ENCODE measurements at places on chromosomes 11 and 22. TPM values are rescaled to one million over a fixed set of nuclear protein-coding genes. Genes with fewer than 3 reads are reported as not detected.

- no peak overlapping the region for H3K4me3 ChIP-seq
- no peaks in the 10 kb centered on the region for H3K36me3 ChIP-seq
- peak overlapping the region; percentile 74 for H3K27ac ChIP-seq
- peak; percentile 78 for DNase-seq
- H3K27me3 ChIP-seq, result no peaks in the 10 kb centered on the region
These were observed 10.6 kb downstream of the TMEM184B start for GRCh38 chr22:38262051-38262795.

DNA sequence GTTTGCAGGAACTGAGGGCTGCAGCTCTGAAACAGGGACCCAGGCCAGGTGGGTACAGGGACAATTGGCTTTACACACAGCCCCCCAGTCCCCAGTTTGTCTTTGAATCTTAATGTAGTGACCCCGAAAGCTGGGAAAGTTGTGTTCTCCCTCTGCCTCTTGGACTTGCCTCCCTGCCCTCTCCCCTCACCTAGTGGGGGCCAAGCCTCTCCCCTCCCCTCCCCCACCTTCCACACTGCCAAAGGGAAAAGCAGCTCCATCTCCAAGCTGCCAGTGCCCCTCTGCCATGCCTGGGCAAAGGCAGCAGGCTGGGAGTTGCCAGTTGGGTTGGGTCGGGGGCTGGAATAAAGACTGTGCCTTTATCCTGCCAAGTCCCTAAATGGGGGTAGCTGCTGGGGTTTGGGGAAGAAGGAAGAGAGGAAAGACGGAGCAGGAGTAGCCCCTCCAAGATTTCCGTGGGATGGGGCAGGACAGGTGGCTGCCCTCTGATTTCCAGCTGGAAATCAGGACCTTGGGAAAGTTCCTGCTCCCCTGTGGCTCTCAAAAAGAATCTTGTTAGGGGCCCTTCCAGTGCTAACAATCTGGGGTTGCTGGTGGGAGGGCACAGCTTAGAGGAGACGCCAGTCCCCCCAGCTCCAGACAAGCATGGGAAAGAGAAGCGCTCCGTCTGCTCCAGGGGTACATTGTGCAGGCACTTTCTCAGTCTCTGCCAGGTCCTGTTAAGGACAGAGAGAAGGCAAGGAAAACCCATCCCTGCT, 2.8 kb upstream of the CLCF1 start:
- no peak for DNase-seq
- H3K27ac ChIP-seq, result no peak overlapping the region
- no peaks in the 10 kb centered on the region for H3K36me3 ChIP-seq
- H3K4me3 ChIP-seq, result no peak overlapping the region
- H3K4me1 ChIP-seq, result peaks cover 24% of the 10 kb centered on the region
- H3K27me3 ChIP-seq, result no peaks in the 10 kb centered on the region

DNA sequence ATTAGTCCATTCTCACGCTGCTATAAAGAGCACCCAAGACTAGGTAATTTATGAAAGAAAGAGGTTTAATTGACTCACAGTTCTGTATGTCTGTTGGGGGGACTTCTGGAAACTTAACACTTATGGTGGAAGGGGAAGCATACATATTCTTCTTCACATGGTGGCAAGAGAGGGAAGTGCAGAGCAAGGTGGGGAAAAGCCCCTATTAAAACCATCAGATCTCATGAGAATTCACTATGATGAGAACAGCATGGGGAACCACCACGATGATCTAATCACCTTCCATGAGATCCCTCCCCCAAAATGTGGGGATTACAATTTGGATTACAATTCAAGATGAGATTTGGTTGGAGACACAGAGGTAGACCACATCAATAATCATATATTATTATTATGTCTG, 25.7 kb downstream of the CEP57 start:
- no peak for DNase-seq
- H3K4me1 ChIP-seq, result no peaks in the 10 kb centered on the region
- no peaks in the 10 kb centered on the region for H3K27me3 ChIP-seq
- H3K36me3 ChIP-seq, result peaks cover 5% of the 10 kb centered on the region

DNA sequence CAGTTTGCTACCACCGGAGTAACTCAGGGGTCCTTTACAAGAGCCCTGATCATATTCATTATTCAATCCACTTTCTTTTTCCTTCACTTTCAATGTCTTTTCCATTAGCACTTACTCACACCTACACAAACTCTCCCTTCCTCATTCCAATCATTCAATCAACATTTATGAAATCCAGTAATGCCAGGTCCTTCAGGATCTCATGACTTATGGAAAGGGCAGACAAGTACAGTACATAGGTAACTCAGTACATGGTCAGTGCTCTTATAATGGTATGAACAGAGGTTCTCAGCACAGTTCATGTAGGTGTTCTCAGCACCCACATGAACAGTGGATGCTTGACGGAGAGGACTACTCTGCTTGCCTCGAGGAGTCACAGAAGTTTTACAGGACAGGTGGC, 106.6 kb downstream of the USP35 start:
- H3K4me1 ChIP-seq, result peaks cover 39% of the 10 kb centered on the region
- no peaks in the 10 kb centered on the region for H3K36me3 ChIP-seq
- DNase-seq, result no peak
- H3K27ac ChIP-seq, result no peak overlapping the region
- H3K27me3 ChIP-seq, result no peaks in the 10 kb centered on the region
- no peak overlapping the region for H3K4me3 ChIP-seq

DNA sequence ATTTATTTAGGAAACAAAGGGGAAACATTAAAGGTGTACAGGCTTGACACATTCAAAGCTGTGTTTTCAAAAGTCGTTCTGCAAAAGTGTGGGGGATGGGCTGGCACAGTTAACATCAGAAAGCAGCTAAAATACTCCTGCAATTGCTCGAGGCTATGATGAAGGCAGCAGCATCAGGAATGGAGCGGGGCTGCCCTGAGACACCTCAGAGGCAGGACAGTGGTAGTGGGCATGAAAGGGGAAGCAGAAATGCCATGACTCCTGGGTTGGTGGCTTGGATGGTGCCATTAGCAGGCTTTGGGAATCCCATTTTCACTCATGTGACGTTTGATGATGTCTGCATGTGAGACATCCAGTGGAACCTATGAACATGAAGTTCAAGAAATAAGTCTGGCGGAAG, 646 bp downstream of the NCAPD3 start:
- H3K4me3 ChIP-seq, result peak overlapping the region; percentile 92
- no peak overlapping the region for H3K27ac ChIP-seq
- no peak for DNase-seq
- H3K27me3 ChIP-seq, result no peaks in the 10 kb centered on the region
- H3K4me1 ChIP-seq, result peaks cover 22% of the 10 kb centered on the region
- H3K36me3 ChIP-seq, result peaks cover 19% of the 10 kb centered on the region

CCDC81 gene
- total RNA-seq, result 1.4 TPM

DNA sequence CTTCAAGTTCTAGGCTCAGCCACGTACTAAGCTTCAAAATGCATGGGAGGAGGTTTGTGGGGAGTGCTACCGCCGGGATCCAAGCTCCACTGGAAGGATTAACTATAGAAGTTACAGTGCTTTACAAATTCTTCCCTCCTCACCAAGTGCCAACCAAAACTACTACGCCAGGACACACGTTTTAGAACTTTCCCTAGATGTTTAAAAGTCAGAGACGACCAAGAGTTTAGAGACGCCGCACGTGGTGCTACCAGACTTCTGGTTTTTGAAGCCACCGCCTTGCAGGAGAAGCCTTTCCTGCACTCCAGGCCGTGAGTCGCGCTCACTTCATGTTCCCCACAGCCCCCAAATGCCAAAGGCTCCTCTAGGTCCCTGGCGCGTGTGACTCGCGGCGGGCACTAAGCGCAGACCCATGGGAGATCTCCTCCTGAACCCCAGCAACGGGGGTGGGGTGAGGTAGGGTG, 734 bp downstream of the SNU13 start:
- peak; percentile 33 for DNase-seq
- no peaks in the 10 kb centered on the region for H3K27me3 ChIP-seq
- H3K4me1 ChIP-seq, result peaks cover 32% of the 10 kb centered on the region
- peak overlapping the region; percentile 90 for H3K4me3 ChIP-seq

OR8G5 gene
- total RNA-seq, result 0.64 TPM

GRCh38 chr22:30444632-30445437, 19.3 kb downstream of the MTFP1 start:
- no peaks in the 10 kb centered on the region for H3K27me3 ChIP-seq
- H3K4me3 ChIP-seq, result no peak overlapping the region
- no peaks in the 10 kb centered on the region for H3K4me1 ChIP-seq
- no peak overlapping the region for H3K27ac ChIP-seq

FOLR1 gene
- total RNA-seq, result 523 TPM

DNA sequence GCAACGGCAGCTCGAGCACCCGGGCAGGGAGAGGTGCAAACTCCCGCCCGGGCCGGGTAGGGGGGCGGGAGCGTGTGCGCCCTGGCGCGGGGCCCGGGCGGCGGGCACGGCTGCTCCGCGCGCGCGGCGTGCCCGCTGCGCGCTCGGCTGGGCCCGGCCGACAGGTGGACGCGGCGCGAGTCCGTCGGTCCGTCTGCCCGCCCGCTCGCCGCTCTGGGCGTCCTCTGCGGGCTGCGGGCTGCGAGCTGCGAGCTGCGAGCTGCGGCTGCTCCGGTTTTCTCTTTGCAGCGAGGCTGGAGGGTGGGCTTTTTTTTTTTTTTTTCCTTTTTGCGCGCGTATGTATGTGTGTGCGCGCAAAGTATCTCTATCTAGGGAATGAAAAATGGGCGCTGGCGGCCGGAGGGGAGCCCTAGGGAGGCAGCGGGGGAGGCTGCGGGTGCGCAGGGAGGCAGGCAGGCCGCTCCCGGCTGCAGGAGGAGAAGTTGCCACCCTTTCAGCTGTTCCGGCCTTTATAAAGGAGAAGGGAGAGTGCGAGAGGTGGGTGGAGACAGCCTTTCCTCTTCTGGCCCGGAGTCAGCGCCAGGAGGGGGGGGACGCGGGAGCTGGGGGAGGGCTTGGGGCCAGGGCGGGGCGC, at the start of gene PDGFB:
Gene PDGFB (minus strand): TSS at position 487 of the 634 bp plus-strand sequence. CDS start 1,019 bp downstream, outside the sequence.
- peak within 1 kb of the TSS; percentile 88 for H3K27ac ChIP-seq
- peak; percentile 81 for DNase-seq

DNA sequence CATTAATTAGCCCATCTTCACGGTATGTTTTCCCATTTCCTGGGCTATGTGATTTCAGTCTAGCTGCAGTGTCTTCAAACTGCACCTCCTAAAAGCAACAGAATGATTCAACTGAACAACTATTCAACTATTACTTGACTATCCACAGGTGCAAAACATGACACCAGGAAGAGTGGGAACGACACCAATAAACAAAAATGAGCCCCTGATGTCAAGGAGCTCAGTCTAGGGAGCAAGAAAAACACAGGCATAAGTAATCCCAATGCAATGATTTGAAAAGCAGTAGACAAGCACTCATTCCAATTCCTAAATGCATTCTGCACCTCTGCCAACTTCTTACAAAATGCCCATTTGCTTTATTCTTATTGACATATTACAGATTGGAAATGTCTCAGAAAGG, 285.6 kb downstream of the ETS1 start:
- no peak overlapping the region for H3K27ac ChIP-seq
- DNase-seq, result no peak
- no peak overlapping the region for H3K4me3 ChIP-seq
- no peaks in the 10 kb centered on the region for H3K36me3 ChIP-seq
- H3K27me3 ChIP-seq, result no peaks in the 10 kb centered on the region

FAM181B gene
- 0.13 TPM for total RNA-seq

- no peaks in the 10 kb centered on the region for H3K27me3 ChIP-seq
- peaks cover 11% of the 10 kb centered on the region for H3K4me1 ChIP-seq
- peaks cover 17% of the 10 kb centered on the region for H3K36me3 ChIP-seq
- peak; percentile 60 for DNase-seq
These were observed 35.2 kb downstream of the TRMU start for GRCh38 chr22:46370584-46371291.

DNA sequence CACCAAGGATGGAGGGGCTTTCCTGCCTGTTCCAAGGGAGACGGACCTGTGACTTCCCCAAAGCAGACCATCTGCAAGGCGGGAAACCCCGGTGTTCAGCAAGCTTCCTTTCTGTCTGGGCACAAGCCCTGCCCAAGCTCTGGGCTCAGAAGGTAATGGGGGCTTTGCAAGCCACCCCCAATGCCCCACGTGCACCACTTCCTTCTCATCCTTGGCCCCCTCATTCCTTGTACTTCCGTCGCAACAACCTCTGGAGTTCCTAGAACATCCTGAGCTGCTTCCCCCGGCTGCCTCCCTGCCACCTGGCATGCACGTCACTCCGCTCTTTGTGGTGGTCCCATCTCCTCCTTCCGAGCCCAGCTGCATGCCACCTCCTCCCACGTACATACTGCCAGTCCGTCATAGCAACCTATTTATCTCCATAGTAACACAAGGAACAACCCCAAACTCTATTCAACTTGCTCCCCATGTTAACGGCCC, 3.9 kb downstream of the MYEOV start:
- peak overlapping the region; percentile 94 for H3K27ac ChIP-seq
- H3K27me3 ChIP-seq, result no peaks in the 10 kb centered on the region

- DNase-seq, result peak; percentile 95
- H3K27me3 ChIP-seq, result no peaks in the 10 kb centered on the region
- no peaks in the 10 kb centered on the region for H3K36me3 ChIP-seq
- H3K4me1 ChIP-seq, result peaks cover 63% of the 10 kb centered on the region
These were observed at the start of gene ST3GAL4 for GRCh38 chr11:126355324-126355925. ST3GAL4 (plus strand) TSS chr11:126355686; CDS start chr11:126406156, 50,470 bp downstream.

DNA sequence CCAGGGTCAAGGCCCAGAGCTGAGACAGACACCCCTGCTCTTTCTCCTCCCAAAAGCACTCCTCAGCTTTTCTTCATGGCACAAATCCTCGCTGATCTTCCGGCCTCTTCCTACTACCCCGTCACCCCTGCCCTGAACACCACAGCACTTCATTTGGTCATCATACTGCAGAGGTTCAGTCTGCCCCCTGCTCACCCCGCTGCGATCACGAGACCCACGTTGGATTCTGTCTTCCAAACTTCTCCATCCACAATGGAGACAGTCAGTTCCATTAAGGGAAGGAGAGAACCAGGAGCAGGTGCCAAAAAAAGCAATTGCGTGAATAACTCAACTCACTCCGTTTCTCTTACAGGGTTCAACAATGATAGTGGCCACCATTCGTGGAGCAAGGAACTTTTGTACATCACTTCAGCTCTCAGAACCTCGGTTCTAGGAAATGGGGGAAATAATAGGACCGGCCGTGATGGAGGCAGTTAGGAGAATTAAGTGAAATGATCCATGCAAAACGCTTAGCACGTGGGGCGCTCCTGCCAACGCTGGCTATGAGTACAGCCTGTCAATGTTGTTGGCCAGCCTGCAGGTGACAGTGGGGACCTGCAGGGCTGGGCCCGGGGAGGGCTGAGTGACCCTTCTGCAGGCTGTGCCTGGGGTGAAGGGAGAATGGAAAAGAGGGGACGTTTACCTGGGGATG, 45.9 kb downstream of the MN1 start:
- DNase-seq, result peak; percentile 34
- no peaks in the 10 kb centered on the region for H3K4me1 ChIP-seq
- no peak overlapping the region for H3K27ac ChIP-seq
- no peak overlapping the region for H3K4me3 ChIP-seq

TTLL1 gene
- 5.7 TPM for total RNA-seq

GRCh38 chr22:19492504-19493174, 12.9 kb downstream of the CDC45 start:
- H3K4me3 ChIP-seq, result no peak overlapping the region
- H3K4me1 ChIP-seq, result no peaks in the 10 kb centered on the region
- H3K27me3 ChIP-seq, result no peaks in the 10 kb centered on the region
- no peaks in the 10 kb centered on the region for H3K36me3 ChIP-seq
